ENCODE measurements at places on chromosomes 12 and 14.

DNA sequence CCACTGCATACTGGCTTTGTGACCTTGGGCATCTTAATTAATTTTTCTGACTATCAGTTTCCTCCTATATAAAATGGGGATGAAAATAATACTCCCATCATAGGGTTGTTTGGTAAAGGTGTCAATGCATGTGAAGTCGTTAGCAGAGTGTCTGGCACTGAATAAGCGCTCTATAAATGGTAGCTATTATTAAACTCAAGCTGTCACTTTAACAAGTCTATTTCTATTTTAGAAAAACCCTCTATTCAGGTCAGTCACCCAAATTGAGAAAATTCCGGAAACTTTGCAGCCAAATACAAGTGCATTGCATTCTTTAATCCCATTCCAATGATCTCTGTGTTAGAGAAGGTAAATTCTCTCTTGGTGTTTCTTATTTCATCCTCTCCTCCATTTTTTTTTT lies 363.1 kb downstream of the SYT1 start:
- DNase-seq = no peak

DNA sequence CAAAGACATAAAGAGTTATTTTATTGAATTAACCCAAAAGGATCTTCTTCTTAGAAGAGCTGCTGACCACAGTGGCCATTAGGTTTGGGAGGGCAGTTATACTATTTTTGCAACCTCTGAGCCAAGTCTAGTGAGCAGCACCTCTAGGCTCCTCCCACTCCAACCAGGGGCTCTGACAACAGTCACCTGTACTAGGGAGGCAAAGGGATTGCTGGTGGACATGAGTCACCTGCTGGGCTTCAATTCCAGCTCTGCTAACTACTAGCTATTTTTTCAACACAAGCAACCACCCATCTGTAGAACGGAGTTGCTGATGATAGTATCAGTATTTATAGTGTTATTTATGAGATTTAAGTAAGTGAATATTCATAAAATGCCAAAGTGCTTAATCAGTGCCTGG lies 166.0 kb downstream of the KLHL28 start:
- no peak for DNase-seq

GRCh38 chr12:86148612-86149011 lies 107.6 kb downstream of the MGAT4C start:
- DNase-seq = no peak

- DNase-seq = no peak
Observed at GRCh38 chr14:67237591-67237990, 3.6 kb upstream of the PALS1 start.

- DNase-seq = peak; percentile 2
Observed at GRCh38 chr12:87439990-87440827, 589.0 kb downstream of the C12orf50 start.

- no peak for DNase-seq
Observed at GRCh38 chr12:32303174-32303549, 96.2 kb upstream of the FGD4 start.

GRCh38 chr14:68817506-68818212 lies 24.8 kb upstream of the ZFP36L1 start:
- DNase-seq = no peak

DNA sequence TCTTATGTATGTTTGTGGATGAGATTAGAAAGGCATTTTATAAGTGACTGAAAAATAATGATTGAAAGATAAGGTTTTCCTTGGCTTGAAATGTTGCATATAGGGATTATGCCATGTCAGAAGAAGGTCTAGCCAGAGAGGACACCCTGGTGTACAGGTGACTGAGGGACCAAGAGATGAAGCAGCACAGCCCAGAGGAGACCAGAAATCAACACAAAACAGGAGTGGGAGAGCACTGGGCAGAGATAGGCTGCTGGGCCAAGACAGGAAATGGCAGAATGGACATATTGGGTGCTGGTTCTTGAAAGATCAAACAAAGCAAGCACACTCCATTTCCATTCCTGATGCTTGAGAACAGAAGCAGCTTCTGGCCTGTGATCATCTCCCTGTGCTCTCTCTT lies 24.4 kb upstream of the FRMD6 start:
- DNase-seq = no peak

DNA sequence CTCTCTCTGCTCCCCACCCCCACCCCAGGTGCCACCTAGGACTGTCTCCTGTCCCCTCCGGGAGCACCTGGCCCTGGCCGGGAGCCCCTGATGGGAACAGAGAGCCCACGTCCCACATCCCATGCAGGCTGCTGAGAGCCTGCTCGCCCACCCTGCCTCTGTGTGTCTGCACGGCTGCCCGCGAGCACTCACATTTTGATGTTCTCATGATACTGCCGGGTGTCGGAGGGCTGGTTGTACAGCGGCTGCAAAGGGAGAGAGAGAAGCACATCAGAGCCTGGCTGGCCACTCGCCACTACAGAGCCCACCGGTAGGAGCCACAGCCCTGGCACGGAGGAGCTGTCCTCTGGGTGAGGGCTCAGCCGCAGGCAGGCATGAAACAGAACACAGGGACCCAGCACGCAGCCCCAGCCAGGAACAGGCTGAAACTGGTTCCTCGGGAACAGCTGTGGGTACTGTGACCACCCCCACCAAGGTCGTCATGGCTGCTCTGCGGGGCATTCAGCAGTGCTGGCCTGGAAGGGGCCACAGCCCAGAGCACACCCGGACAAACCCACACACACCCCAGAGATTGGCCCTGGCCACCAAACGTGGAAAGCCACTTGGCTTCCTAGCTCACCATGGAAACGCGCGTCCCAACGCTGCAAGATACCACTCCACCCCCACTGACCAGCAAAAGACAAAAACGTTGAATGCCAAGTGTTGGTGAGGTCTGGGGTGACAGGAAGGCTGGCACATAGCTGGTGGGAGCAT lies 117.6 kb downstream of the NCOR2 start:
- no peak for DNase-seq

- no peak for DNase-seq
Observed at GRCh38 chr14:86815341-86815740, 1177.6 kb downstream of the GALC start.

- no peak for DNase-seq
Observed at GRCh38 chr14:47917344-47917954, 242.0 kb upstream of the MDGA2 start.

DNA sequence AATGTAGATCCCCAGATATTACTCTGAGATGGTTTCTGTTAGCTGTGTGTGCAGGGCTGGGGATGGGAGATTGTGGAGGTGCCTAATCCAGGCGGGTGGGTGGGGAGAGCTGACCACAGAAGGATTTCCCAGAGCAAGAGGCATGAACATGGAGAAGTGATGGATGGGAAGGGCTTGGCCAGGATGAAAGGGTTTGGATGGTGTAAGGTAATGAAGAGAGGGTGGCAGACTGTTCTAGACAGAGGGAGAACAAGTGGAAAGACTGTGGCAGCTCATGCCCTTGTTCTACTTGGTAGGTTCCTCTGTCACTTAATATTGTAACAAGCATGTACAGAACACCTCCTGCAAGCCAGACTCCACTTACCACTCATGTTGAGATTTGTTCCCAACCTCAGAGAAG lies 187.8 kb downstream of the NPAS3 start:
- no peak for DNase-seq

GRCh38 chr14:26870722-26871617 lies 273.1 kb upstream of the NOVA1 start:
- DNase-seq = no peak

- DNase-seq = no peak
Observed at GRCh38 chr14:64195199-64195598, 99.0 kb downstream of the ESR2 start.

- peak; percentile 67 for DNase-seq
Observed at GRCh38 chr12:2613326-2614073, 181.3 kb upstream of the FKBP4 start.

DNA sequence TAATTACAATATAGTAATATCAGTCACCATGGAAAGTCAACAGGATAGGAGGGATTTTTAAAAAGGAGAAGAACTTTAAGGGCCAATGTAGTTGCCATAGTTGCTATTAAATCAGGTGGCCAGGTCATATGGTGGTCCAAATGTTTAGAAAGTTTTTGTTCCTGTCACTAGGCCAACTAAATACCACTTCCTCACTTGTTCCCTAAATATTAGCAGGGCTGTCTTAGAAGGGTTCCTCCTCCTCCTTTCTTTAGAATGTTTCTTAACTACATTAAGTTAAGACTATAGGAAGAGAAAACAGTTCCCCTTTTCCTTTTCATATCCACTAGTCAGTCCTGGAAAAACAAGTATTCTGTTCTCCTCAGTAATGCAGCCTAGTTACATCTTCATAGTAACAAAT lies 50.3 kb downstream of the MON2 start:
- no peak for DNase-seq

GRCh38 chr12:107243341-107243740 lies 150.0 kb upstream of the CRY1 start:
- DNase-seq = no peak

- DNase-seq = no peak
Observed at GRCh38 chr12:70604662-70605061, 32.6 kb downstream of the PTPRB start.

- DNase-seq = no peak
Observed at GRCh38 chr14:22519877-22520685, 68.9 kb downstream of the DAD1 start.

DNA sequence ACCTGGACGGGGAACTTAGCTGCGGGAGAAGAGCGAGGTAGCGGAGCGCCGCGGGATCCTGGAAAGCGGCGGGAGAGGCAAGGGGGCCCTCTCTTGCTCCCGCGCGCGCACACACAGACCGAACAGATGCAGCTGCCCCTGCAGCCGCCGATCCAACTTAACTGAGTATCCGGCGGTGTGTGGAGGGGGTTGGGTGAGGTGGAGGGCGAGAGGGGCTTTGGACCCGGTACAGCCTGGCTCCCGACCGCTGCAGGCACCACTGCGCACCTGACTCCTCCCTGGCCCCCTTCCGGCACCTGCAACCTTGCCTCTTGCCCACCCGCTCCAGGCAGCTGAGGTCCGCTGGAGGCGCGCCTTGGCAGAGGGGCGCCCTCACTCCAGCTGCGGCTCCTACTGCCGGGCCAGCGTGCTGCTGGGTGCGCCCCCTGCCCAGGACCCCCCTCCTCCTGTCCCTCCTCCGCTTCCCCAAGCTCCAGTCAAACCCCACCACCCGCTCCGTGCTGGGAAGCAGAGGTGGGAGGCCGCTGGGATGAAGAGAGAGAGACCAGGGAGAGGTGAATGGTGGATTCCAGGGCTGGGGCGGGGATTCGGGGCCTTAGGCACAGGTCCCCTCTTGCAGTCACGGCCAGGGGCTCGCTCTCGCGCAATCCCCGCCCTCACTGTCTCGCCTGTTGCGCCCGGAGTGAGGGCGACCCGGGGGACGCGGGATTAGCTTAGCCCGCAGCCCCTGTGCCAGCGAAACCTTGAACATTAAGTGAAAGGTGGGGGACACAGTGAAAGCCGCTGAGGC lies 2.6 kb downstream of the DIO3 start:
- DNase-seq = no peak

DNA sequence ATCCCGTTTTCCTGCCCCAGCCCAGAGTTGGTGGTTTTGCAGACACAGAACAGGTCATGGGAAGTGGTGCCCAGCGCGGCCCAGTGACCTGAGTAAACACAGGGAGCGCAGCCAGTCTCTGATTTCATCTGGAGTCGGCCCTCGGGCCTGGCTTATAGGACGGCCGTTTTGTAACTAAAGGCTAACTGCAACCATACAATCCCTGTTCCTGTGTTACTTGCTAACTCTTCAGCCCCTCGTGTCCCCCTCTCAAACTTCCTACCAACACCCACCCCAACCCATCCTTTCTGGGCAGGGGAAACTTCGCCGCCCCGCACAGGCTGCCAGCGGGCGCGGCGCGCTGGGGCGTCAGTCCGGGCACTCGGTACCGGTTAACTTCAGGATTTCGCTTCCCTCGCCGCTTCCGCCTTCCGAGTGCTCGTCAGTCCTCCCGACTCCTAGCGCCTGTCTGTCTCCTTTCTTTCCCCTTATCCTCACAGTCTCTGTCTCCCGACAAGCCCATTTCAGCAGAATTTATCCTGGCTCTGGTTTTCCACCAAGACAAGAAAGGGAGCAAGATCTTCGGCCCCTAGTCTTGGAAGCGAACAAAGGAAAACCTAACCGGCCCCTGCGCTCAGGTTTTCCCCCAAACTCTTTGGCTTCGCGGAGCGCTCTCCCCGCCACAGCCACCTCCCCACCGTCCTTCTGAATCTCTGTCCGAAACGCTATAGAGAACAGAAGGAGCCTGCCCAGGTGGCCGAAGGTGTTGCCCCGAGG lies 2.0 kb downstream of the SIX1 start:
- no peak for DNase-seq

- no peak for DNase-seq
Observed at GRCh38 chr14:104421892-104422828, 157.4 kb upstream of the C14orf180 start.

- DNase-seq = no peak
Observed at GRCh38 chr12:1572731-1573130, 21.6 kb downstream of the FBXL14 start.

DNA sequence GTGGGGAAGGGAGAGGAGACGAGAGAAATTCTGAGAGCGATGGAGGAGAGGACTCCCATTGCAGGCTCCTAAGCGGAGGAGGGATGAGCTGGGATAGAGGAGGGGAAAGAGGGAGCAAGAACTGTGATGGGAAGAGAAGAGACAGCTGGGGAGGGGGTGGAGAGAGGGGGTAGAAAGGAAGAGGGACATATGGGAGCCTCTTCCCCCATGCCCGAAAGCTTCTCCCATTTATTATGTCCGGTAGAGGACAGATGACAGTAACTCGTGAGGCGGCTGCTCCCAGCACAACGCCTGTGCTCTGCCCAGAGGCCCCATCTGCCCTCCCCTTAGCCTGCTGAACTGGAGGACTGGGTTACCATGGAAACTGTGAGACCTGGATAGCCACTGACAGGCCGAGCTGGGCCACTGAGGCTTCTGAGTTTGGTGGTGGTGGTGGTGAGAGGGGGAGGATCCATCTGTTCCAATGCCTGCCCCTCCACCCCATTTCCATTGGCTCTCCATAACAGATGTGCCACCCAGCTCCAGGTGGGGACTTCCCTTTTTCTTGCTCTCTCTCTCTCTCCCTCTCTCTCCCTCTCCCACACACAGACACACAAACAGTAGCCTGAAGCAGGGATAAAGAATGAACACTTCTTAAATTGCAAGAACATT lies 8.3 kb downstream of the CPNE6 start:
- DNase-seq = no peak

GRCh38 chr12:5244513-5244972 lies 187.4 kb upstream of the NTF3 start:
- no peak for DNase-seq

DNA sequence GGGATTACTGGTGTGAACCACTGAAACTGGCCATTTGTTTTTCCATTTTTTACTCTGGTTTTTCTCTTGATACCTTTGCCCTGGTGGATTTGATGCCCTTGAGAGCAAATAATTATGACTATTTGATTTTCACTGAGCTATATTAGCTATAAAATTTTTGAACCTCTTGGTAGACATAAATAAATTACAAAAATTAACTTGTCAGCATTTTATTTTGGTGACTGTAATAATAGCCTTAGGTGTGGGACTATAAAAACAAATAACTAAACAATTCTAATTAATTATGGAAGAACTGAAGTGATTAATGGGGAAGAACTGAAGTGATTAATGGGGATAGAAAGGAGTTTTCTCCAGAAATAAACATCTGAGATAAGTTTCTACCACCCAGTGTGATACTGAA lies 62.7 kb downstream of the CAND1 start:
- no peak for DNase-seq

GRCh38 chr14:72714871-72715214 lies 179.1 kb downstream of the DPF3 start:
- no peak for DNase-seq

- DNase-seq = peak; percentile 36
Observed at GRCh38 chr14:99995700-99996356, 69.4 kb upstream of the EVL start.

GRCh38 chr12:64583771-64584421 lies 26.4 kb upstream of the RASSF3 start:
- no peak for DNase-seq
